ENCODE measurements at places on chromosomes 13 and 19.

- DNase-seq, result no peak
Measured at GRCh38 chr19:18733196-18733647, 49.7 kb downstream of the CRTC1 start.

GRCh38 chr13:98262292-98262691 lies 85.2 kb upstream of the RNF113B start:
- DNase-seq, result no peak

GRCh38 chr13:112687836-112688559 lies 1.8 kb upstream of the ATP11A start:
- no peak for DNase-seq

DNA sequence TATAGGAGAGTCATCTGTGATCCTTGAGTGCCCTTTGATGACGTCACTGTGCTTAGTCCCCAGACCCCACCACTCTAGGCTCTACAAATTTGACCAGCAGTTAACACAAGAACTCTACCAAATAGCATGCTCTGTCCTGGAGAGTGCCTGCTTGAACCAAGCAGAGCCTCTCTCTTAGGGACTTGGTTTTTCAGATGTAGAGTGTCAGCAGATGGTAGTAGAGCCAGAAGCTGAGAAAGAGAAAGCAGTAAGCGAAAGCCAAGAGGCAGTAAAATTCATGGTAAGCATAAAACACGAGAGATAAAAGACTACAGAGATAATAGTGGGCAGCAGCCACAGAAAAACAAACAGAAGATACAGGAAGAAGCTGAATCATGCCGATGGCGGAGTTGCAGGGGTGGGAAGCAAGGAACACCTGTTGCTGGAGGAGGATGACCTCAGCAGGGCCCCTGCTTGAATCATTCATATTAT lies 193.3 kb downstream of the SLC7A1 start:
- DNase-seq, result peak; percentile 27

DNA sequence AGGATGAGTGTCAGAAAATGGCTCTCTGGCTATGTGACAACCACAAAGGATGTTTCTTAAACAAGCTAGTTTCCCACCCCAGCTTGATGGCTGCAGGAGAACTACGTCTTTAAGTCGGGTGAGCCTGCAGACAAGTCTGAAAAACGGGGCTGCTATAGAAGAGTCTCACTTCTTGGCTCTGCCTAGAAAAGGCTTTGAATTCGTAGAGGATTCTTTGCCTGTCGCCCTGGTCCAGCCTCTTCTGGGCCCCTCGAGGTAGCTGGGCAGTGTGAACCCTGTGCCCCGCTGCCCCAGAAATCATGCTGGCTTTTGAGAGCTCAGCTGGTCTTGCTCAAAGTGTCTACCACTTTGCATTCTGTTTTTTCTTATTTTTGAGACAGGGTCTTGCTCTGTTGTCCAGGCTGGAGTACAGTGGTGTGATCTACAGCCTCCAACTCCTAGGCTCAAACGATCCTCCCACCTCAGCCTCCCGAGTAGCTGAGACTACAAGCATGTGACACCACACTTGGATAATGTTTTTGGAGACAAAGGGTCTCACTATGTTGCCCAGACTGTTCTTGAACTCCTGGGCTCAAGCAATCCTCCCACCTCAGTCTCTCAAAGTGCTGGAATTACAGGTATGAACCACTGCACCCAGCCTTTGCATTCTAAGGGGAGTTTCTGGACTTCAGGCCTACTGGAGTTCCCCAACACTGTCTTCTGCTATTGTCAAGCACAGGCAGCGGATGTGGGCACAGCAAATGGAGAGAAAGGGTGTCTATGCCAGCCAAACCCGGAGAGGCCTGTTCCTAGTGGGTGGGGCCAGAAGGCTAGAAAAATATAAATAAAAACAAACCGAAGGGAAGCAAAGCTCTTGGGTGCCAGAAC lies 6.5 kb downstream of the CEBPA start:
- DNase-seq, result no peak

GRCh38 chr13:107211073-107211472 lies 643.1 kb upstream of the ARGLU1 start:
- DNase-seq, result peak; percentile 57

DNA sequence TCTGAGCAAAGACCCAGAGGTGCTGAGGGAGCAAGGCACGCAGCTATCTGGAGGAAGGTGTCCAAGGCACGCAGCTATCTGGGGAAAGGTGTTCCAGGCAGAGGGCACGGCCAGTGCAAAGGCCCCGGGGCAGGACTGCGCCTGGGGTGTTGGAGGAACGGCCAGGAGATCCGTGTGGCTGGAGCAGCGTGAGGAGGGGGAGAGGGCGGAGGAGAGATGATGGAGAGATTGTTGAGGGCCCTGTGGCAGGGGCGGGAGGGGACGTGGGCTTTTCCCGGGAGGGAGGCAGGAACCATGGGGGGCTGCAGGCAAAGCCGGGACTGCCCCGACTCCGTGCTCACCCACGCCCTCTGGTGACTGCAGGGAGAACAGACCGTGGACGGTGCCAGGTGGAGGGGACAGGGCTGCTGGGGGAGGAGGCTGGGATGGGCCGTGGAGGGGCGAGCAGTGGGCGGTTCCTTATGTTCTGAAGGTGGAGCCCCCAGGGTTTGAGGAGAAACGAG lies 13.3 kb upstream of the MISP start:
- no peak for DNase-seq

- DNase-seq, result no peak
Measured at GRCh38 chr13:51180853-51181511, 41.2 kb upstream of the FAM124A start.

DNA sequence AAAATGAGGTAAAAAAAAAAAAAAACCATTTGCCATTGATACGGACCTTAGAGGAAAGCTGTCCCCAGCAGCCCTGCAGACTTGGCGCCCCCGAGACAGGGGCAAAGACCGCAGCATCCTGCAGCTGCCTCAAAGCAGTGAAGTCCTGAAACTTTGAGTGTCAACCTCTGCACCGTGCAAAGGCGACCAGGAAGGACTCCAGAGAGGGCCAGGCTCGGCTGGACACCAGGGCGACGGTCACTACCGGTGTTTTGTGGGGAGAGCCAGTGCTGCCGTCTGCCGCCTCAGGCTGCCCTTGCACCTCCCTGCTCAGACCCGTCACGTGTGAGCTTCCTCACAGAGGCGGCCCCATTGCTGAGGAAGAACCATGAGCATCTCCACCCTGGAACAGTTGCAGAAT lies 146.7 kb upstream of the SPACA7 start:
- no peak for DNase-seq

DNA sequence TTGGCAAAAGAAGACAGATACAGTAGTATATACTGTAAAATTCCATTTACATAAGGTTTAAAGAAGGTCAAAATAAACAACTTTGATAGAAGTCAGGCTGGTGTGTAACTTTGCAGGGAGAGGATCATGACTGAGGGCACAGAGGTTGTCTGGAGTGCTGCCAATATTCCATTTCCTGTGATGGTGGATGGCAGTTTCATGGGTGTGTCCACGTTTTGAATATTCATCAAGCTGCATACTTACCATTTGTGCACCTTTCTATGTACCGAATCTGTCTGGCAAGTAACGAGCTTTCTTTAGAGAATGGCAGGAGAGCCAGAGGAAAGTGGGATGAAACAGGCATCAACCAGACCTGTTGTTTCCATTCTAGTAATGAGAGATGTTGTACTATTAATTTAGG lies 420.5 kb upstream of the HTR2A start:
- peak; percentile 26 for DNase-seq

- peak; percentile 34 for DNase-seq
Measured at GRCh38 chr13:33316890-33317289, 31.3 kb upstream of the STARD13 start.

- peak; percentile 69 for DNase-seq
Measured at GRCh38 chr19:15869109-15869555, 28.7 kb downstream of the CYP4F2 start.

- DNase-seq, result peak; percentile 74
Measured at GRCh38 chr13:45219123-45219891, 18.5 kb upstream of the KCTD4 start.

GRCh38 chr19:6060600-6061375 lies 49.5 kb downstream of the RFX2 start:
- peak; percentile 95 for DNase-seq

- DNase-seq, result peak; percentile 40
Measured at GRCh38 chr19:29576761-29577648, 29.1 kb upstream of the POP4 start.

GRCh38 chr13:34913040-34913439 lies 29.0 kb upstream of the NBEA start:
- DNase-seq, result peak; percentile 20

DNA sequence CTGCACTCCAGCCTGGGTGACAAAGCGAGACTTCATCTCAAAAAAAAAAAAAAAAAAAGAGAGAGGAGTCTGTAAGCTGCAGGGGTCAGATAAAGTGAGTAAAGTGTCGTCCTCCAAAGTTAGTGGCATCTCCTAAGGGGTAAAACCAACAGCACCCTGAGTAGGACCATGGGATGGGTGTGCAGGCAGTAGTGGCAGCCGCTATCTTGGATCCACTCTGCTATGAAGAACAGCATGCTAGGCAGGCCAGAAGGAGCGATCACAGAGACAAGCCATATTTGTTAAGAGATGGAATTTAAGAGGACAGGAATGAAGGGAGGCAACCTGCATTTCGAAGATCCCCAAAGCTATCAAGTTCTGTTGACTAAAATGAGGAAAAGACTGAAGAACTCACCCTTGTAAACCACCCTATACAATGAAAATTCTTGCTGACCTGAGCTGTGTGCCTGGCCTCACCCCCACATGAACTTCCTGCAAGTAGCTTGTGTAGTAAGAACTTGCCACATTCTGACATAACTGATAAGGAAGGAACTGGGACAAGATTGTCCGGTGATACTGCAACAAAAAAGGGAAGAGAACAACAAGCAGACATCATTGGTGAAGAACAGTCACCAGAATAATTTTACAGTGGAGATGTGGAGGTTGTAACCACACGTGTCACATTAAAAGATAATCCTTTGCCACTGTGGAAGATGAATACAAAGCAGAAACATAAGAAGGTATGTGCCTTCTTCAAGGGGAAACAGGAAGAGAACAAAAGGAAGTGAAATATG lies 16.2 kb downstream of the DPY19L3 start:
- no peak for DNase-seq

- DNase-seq, result no peak
Measured at GRCh38 chr19:58354478-58355030, 1.3 kb upstream of the A1BG start.

- no peak for DNase-seq
Measured at GRCh38 chr13:21594715-21595545, 9.0 kb downstream of the MICU2 start.

- no peak for DNase-seq
Measured at GRCh38 chr13:91776611-91777193, 378.3 kb downstream of the GPC5 start.

- no peak for DNase-seq
Measured at GRCh38 chr19:16309643-16310042, 15.0 kb upstream of the KLF2 start.

DNA sequence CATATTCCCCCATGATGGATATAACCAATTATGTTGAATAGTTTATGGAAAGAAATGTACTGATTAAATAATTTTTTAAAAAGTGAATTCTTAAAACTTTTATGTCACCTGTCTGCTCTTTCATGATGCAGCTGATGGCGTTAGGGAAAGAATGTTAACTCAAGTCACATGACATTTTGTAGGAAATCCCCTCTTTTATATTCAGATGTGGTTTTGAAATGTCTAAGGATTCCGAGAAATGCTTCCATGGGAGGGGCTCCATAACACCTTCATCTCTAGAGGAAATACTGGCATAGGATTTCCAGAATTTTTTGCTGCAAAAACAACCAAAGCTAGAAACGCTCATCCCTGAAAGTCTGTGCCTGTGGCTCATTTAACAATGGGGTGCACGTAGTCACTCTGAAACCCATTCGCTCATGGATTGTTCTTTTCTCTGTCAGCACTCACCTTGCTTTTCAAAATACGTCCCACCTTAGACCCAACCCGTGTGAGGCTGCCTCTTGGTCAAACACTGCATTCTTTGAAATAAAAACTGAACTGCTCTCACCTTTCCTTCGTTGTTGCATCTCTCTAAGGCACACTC lies 288.9 kb downstream of the SHISA2 start:
- no peak for DNase-seq

DNA sequence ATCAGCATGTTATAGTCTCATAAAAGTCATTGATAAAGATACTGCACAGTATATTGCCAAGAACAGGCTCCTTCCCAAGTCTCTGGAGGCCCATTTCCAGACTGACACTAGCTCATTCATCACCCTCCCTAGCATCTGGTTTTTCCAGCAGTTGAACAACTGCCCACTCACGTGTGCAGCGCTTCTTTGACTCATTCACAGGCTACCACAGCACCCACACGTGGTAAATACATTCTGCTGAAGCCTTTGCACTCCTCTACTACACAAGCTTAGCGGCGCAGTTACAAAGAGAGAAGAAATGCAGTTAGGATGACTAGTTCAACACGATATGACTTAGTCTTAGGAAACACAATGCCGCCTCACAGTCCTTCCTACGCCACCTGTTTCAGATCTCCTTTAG lies 87.7 kb downstream of the DOCK9 start:
- DNase-seq, result peak; percentile 59

DNA sequence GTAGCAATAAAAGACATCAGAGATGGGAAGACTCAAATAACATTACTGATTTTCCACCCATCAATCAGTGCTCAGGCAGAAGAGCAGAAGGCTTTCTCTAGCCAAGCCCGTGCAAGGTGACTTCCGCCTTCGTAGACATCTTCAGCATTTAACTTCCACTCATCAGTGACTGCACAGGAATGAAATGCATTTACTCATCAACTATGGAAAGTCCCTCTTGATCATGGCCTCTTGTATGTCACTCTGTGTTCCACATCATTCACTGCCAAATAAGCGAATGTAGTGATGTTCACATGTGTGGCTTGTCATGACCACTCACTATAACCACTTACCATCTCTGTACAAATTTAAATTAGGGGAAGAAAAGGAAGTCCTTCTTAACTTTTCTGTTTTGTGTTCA lies 49.4 kb downstream of the SACS start:
- peak; percentile 77 for DNase-seq

DNA sequence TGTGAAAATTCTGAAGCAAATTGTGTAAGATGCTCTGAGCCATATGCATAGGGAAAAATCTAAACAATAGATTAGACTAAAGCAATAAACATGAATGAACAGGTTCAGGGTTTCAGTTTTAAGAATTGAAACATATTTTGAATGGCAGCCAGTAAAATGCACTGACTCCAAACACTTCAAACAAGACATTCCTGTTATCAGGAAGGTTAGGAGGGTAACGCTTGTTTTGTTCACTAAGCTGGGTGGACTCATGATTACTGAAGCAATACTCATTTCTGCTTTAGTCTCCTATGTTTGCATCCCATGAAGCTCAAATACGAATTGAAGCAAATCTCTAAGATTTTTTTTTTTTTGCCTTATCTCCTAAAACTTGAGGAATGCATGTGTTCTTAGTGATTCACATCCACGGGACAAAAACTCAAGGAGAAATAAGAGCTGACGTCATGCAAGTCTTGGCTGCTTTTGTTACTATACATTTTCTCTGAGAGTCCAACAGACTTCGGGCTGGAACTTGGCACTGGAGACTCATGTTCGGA lies 29.1 kb upstream of the IGFL4 start:
- DNase-seq, result peak; percentile 80

Measured in M059J (cell line).